ENCODE measurements at places on chromosomes 2 and 18.

- no peaks in the 10 kb centered on the region for H3K36me3 ChIP-seq
- no peaks in the 10 kb centered on the region for H3K27me3 ChIP-seq
- peak overlapping the region; percentile 22 for H3K4me3 ChIP-seq
- peak overlapping the region; percentile 100 for H3K27ac ChIP-seq
- H3K4me1 ChIP-seq: peaks cover 90% of the 10 kb centered on the region
Measured at GRCh38 chr2:64646007-64646880, 7.5 kb downstream of the SERTAD2 start.

DNA sequence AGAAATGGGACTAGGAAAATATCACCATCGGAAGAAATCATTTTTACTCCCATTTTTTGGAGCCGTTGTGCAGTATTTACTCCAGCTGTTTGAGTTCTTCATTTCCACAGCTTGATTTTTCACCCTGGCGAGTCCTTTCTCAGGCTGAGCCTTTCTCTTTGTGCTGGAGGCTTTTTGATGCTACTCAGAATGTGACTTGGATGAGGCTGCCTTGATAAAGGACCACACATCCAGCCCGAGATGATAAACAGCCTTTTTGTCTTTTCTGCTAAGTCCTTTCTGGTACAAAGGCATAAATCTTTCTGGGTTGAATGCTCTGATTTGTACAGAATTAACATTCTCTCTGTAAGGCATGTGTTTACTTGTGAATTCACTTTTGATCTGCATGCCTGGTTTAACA lies 17.6 kb upstream of the CTDP1 start:
- no peak overlapping the region for H3K27ac ChIP-seq
- peaks cover 6% of the 10 kb centered on the region for H3K4me1 ChIP-seq
- no peaks in the 10 kb centered on the region for H3K36me3 ChIP-seq

- no peaks in the 10 kb centered on the region for H3K4me1 ChIP-seq
- no peaks in the 10 kb centered on the region for H3K36me3 ChIP-seq
- no peak overlapping the region for H3K4me3 ChIP-seq
- no peak for DNase-seq
- H3K27me3 ChIP-seq: no peaks in the 10 kb centered on the region
Measured at GRCh38 chr18:49149011-49149410, 198.2 kb upstream of the SMAD7 start.

GRCh38 chr2:176101216-176101830 lies 1.7 kb downstream of the HOXD12 start:
- no peak overlapping the region for H3K4me3 ChIP-seq
- DNase-seq: no peak
- peaks cover 5% of the 10 kb centered on the region for H3K4me1 ChIP-seq

- no peaks in the 10 kb centered on the region for H3K4me1 ChIP-seq
- H3K27ac ChIP-seq: no peak overlapping the region
- no peaks in the 10 kb centered on the region for H3K36me3 ChIP-seq
- H3K27me3 ChIP-seq: no peaks in the 10 kb centered on the region
Measured at GRCh38 chr2:6785493-6785892, 80.2 kb downstream of the CMPK2 start.

- no peak overlapping the region for H3K4me3 ChIP-seq
- DNase-seq: no peak
- no peaks in the 10 kb centered on the region for H3K36me3 ChIP-seq
- H3K4me1 ChIP-seq: no peaks in the 10 kb centered on the region
Measured at GRCh38 chr2:15760232-15760910, 168.7 kb downstream of the DDX1 start.

DNA sequence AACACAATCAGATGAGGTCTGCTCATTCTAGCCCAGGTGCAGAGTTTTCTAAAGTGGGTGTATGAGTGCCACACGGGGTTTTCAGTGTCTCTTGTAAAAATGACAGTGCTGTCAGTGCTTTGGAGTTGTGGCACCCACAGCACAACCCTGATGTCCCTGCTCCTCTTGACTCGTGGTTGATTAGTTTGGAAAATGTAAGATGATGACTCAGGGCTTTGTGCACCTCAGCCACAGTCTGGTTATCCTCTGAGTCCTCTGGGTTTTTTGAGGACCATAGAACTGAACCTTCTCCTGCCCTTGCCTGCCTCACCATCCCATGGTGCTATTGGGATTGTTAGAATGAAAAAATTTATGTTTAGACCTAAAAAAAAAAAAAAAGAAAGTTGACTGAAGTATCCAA lies 105.6 kb downstream of the MYO1B start:
- peak overlapping the region; percentile 2 for H3K27ac ChIP-seq
- no peak for DNase-seq
- no peak overlapping the region for H3K4me3 ChIP-seq
- H3K36me3 ChIP-seq: peaks cover 29% of the 10 kb centered on the region
- H3K4me1 ChIP-seq: peaks cover 24% of the 10 kb centered on the region

GRCh38 chr2:207929923-207930322 lies 95.4 kb downstream of the PLEKHM3 start:
- no peaks in the 10 kb centered on the region for H3K4me1 ChIP-seq
- DNase-seq: no peak
- no peaks in the 10 kb centered on the region for H3K36me3 ChIP-seq
- no peak overlapping the region for H3K4me3 ChIP-seq
- no peak overlapping the region for H3K27ac ChIP-seq

DNA sequence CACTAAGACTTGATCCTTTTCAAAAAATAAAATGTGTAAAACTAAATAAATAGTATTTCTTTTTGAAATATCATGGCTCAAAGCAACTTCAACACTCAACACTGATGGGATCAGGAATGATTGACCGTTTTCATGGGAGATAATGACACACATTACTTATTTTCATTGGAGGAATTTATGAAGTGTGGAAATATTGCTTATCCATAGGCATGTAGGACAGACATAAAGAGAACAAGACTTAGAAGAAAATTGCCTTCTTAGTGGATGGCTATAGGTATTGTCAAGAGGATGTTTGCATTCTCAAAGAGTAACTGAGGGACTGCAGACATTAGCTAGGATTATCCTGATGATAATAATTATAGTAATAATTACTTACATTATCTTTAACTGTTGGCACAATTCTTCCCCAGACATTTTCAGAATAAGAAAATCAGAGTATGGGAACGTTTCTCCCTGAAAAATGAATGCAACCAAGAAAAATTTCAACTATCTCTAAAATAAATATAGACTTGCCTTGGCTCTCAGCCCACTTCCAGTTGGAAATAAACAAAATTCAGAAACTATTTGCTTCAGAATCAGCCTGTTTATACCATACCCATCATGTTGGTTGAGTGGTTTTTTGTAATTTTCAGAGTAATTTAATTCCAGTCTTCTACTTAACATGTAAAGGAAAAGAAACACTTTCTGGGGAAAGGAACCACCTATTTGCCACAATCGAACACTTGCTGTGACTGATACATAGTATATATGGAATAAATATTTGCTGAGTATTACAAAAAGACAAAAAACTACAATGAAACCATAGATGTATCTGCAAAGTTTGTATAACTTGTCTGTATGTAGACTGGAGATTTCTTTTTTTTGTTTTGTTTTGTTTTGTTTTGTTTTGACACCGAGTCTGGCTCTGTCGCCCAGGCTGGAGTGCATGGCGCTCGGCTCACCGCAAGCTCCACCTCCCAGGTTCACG lies 165.7 kb downstream of the TMX3 start:
- H3K4me3 ChIP-seq: no peak overlapping the region
- no peaks in the 10 kb centered on the region for H3K36me3 ChIP-seq
- H3K27me3 ChIP-seq: no peaks in the 10 kb centered on the region
- DNase-seq: no peak

GRCh38 chr2:109176928-109177327 lies 47.9 kb downstream of the SH3RF3 start:
- H3K27me3 ChIP-seq: peaks cover 15% of the 10 kb centered on the region
- no peak overlapping the region for H3K4me3 ChIP-seq
- DNase-seq: no peak
- H3K27ac ChIP-seq: no peak overlapping the region

GRCh38 chr2:78120275-78120674 lies 598.1 kb upstream of the LRRTM4 start:
- H3K4me1 ChIP-seq: no peaks in the 10 kb centered on the region
- DNase-seq: no peak
- no peak overlapping the region for H3K27ac ChIP-seq
- H3K27me3 ChIP-seq: no peaks in the 10 kb centered on the region

DNA sequence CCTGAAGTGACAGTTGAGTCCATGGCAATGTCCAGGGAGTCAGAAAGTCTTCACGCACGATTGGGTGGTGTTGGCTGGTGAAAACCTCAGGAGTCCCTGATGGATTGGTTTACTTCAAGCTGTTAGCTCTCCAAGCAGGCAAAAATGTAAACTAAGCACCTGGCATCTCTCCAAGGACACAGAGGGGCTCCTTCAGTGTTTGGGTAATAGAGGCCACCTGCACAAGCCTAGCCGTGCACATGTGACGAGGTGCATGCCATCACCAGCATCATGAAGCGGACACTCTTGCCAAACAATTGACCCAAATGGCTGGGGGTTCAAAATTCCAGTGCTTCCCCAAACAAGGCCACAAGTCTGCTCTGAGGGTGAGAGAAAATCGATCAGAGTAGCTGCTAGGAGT lies 104.7 kb upstream of the CD302 start:
- no peak overlapping the region for H3K27ac ChIP-seq
- peaks cover 5% of the 10 kb centered on the region for H3K27me3 ChIP-seq
- H3K4me3 ChIP-seq: no peak overlapping the region
- no peak for DNase-seq

- peaks cover 24% of the 10 kb centered on the region for H3K4me1 ChIP-seq
- H3K4me3 ChIP-seq: no peak overlapping the region
- no peak overlapping the region for H3K27ac ChIP-seq
- no peaks in the 10 kb centered on the region for H3K27me3 ChIP-seq
- no peaks in the 10 kb centered on the region for H3K36me3 ChIP-seq
- DNase-seq: no peak
Measured at GRCh38 chr18:7918701-7919100, 351.6 kb downstream of the PTPRM start.

- H3K27me3 ChIP-seq: no peaks in the 10 kb centered on the region
- H3K4me3 ChIP-seq: no peak overlapping the region
- no peak for DNase-seq
- peaks cover 14% of the 10 kb centered on the region for H3K4me1 ChIP-seq
- no peaks in the 10 kb centered on the region for H3K36me3 ChIP-seq
Measured at GRCh38 chr2:216104691-216105090, 4.5 kb upstream of the XRCC5 start.

DNA sequence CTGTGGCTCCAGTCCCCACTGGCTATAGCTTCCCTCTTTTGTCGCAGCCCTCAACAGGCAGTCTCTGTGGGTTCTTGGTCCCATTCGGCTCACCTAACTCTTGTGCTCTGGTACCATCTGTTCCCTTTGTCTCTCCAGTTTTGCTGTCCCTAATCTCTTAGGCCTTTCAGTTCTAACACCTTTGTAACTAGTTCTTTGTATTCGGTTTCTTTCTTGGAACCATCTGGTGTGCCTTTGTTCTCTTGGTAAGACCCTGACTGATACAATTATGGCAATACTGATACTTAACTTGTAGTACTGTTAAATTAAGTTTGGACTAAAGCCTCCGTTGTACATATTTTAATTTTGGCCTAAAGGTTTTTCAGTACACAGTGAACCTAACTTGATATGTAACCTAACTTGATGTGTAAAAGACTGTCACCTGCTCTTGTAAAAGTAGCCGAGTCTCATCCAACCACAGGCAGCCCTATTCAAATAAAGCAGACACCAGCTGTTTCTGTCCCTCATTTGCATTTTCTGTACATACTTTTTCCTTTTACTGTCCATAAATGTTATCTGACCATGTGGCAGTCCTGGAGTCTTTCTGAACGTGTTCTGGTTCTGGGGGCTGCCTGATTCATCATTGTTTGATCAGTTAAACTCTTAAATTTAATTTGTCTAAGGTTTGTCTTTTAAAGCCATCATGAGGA lies 4.8 kb upstream of the MRPL44 start:
- DNase-seq: no peak
- peaks cover 16% of the 10 kb centered on the region for H3K4me1 ChIP-seq
- no peak overlapping the region for H3K4me3 ChIP-seq

- H3K27ac ChIP-seq: no peak overlapping the region
- H3K4me1 ChIP-seq: peaks cover 14% of the 10 kb centered on the region
- H3K27me3 ChIP-seq: no peaks in the 10 kb centered on the region
- no peak for DNase-seq
- no peak overlapping the region for H3K4me3 ChIP-seq
- H3K36me3 ChIP-seq: no peaks in the 10 kb centered on the region
Measured at GRCh38 chr18:57737400-57738060, 65.6 kb downstream of the ATP8B1 start.

DNA sequence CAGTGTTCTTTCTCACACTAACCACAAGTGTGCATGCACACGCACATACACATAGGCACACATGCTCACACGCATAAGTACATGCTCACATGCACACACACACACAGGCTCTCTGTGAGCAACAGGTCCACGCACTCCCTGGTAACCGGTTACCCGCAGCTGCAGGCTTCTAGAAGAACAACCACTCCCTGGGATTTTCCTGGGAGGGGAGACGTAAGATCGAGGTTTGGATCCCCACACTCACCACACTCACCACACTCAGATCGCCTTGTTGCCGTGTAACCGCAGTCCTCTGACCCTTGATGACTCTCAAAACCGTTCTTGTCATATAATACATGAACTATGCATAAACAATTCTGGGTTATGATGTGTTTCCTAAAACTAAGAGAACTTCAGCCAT lies 42.2 kb downstream of the TTC32 start:
- peaks cover 7% of the 10 kb centered on the region for H3K4me1 ChIP-seq
- H3K36me3 ChIP-seq: no peaks in the 10 kb centered on the region
- no peak overlapping the region for H3K27ac ChIP-seq
- H3K27me3 ChIP-seq: no peaks in the 10 kb centered on the region
- H3K4me3 ChIP-seq: no peak overlapping the region

GRCh38 chr18:77658299-77658662 lies 408.6 kb downstream of the GALR1 start:
- H3K4me1 ChIP-seq: no peaks in the 10 kb centered on the region
- no peak for DNase-seq
- no peaks in the 10 kb centered on the region for H3K36me3 ChIP-seq
- no peak overlapping the region for H3K4me3 ChIP-seq
- no peaks in the 10 kb centered on the region for H3K27me3 ChIP-seq
- H3K27ac ChIP-seq: no peak overlapping the region

- H3K4me1 ChIP-seq: no peaks in the 10 kb centered on the region
- H3K4me3 ChIP-seq: no peak overlapping the region
- no peaks in the 10 kb centered on the region for H3K27me3 ChIP-seq
- no peak for DNase-seq
Measured at GRCh38 chr2:48601349-48601748, 16.3 kb upstream of the GTF2A1L start.

DNA sequence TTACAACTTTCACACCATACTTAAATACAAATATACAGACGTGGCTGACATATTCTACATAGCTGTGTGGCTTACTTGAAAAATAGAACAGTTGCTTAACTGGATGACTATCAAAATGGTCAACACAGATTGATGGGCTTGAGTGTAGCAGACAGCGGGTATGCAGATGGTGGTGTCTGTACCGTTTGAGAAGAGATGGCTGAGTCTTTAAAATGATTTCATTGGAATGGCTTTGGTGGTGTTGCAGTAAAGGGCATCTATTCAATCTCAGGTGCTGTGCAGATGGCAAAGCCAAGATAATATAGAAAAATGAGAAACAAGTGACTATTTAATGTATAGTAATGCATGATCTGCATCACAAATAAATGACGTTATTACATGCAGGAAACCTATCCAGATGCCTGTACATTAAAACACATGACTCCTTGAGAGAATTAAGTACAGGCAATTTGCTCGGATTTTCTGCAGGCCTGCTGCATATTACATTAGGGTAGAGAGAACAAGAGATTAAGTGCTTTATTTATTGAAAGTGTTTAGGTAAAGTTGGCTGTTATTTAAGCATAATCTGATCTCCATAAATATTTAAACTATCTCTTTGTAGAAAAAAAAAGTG lies 68.5 kb downstream of the AGPS start:
- no peaks in the 10 kb centered on the region for H3K27me3 ChIP-seq
- DNase-seq: no peak
- no peak overlapping the region for H3K27ac ChIP-seq
- H3K4me1 ChIP-seq: no peaks in the 10 kb centered on the region
- H3K36me3 ChIP-seq: peaks cover 5% of the 10 kb centered on the region
